Pancreas (tissue), 10 donors: ENCODE measurements at places on chromosomes 16 and 17. TPM values are rescaled to one million over a fixed set of nuclear protein-coding genes. Genes with fewer than 3 reads are reported as not detected.
A peak's percentile ranks its signal among the peaks of the same experiment; 100 is the strongest.

Gene GPR142
- total RNA-seq: 0.86 TPM

Gene TK1
- total RNA-seq: 4.2 TPM

Gene NETO2
- 2.9 TPM for total RNA-seq

DNA sequence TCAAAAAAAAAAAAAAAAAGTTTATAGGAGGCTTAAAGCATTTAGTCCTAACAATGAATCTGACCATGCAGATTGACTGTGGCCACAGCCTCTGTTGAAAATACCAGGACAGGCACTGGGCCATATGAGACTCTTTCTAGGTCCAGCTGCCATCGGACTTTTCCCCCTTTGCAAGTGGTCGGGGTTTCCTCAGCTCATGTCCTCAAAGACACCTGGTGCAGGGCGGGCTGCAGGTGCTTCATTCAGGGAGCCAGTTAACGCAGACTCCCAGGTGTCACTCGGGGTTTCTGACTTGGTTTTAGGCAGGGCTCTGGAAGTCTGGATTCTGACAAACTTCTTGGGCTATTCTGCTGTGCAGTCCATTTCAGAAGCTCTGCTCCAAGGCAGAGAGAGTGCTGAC, 20.9 kb downstream of the ELAC2 start:
- no peak for DNase-seq

DNA sequence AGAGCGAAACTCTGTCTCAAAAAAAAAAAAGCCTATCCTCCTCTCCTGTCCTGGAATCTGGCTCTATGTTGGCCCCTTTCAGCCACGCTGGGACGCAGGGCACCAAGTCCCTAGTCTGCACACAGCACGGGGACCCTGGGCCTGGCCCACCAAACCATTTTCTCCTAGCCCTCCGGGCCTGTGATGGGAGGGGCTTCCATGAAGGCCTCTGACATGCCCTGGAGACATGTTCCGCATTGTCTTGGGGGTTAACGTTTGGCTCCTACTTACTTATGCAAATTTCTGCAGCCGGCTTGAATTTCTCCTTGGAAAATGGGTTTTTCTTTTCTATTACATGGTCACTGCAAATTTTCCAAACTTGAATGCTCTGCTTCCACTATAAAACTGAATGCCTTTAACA, 12.6 kb upstream of the GPT2 start:
- no peak for DNase-seq

DNA sequence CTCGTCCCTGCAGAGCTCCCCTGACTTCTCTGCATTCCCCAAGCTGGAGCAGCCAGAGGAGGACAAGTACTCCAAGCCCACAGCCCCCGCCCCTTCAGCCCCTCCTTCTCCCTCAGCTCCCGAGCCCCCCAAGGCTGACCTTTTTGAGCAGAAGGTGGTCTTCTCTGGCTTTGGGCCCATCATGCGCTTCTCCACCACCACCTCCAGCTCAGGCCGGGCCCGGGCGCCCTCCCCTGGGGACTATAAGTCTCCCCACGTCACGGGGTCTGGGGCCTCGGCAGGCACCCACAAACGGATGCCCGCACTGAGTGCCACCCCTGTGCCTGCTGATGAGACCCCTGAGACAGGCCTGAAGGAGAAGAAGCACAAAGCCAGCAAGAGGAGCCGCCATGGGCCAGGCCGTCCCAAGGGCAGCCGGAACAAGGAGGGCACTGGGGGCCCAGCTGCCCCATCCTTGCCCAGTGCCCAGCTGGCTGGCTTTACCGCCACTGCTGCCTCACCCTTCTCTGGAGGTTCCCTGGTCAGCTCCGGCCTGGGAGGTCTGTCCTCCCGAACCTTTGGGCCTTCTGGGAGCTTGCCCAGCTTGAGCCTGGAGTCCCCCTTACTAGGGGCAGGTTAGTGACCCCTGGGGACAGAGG, 11.4 kb downstream of the MLLT6 start:
- no peak for DNase-seq

DNA sequence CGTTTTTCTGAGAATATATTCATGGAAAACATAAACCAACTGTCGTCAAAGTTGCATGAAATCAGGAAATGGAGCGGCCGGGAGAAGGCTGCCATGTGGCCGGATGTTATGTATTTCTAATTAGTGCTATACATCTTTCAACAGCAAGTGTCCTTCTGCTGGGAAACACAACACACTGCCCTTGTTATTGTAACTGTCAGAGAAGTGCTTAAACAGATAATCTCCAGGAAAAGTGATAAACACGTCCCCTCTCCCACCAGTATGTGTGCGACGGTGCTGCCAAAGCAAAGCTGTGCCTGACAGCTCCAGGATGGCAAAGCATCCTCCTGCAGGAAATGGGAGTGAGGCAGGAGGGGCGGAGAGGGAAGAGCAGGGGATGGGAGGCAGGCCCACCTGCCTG, 111.8 kb downstream of the SMG6 start:
- DNase-seq: no peak

GRCh38 chr17:52235516-52235915, 77.0 kb upstream of the CA10 start:
- DNase-seq: no peak

GRCh38 chr17:50110591-50111349, 15.6 kb downstream of the PDK2 start:
- peak; percentile 81 for DNase-seq

GRCh38 chr17:15380446-15380845, 39.0 kb upstream of the TEKT3 start:
- DNase-seq: no peak

DNA sequence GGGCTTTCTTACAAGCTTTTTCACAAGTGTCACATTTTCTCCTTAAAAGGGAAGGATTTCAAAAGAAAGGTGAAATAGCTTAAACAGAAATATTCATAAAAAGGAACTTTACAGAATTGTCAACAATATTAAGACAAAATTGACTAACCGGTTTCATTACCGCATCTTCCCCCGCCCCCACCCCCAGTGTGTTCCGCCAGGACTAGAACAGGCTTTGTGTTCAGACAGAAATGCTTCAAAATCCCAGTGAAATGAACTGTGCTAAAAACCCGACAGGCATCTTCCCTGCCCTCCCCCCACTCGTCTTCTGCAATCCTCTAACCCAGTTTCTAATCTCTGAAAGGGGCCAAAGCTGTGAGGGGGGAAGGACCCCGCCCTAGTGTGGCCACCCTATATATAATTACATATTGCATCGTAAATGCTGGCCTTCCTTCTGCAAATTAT, 990 bp upstream of the ROGDI start:
- no peak for DNase-seq

GRCh38 chr17:37714897-37715296, 30.0 kb downstream of the HNF1B start:
- DNase-seq: no peak
